CD4-positive, alpha-beta T cell treated with Interleukin-4 for 4 hours (primary cell): ENCODE measurements at places on chromosomes 12 and 14.
A peak's percentile ranks its signal among the peaks of the same experiment; 100 is the strongest.

DNA sequence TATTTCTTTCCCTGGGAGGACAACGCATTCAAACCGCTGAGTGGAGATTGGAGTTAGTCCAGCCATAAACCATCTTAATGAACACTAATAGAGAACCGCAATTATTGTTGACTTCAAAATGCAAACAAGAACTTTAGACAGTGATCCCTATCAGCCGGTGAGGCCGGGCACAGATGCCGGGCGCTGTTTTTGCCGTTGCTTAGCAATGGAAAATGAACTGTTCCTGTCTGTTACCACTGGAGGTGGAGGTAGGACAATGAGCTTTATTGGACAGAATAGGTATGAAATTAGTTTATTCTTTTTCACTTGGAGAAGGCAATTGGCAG is 216.8 kb downstream of the TTC8 start:
- no peak for DNase-seq

DNA sequence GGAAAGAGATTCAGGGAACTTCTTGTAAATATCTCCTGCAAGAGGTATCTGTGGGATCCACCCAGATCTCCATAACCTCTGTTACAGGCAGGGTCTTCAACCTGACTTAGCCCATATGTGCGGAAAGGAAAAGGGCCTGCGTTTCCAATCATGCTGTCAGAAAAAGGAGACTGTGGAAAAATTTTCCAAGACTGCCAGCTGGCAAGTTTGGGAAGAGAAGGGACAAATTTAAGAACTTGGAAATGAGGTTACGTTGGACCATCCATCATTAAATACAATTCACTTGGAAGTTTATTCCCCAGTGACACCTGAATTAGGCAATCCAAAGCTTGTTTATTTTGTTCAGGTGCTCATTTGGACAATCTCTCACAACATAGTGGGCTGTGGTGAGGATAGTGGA is 13.9 kb downstream of the PTHLH start:
- no peak for DNase-seq

GRCh38 chr12:6967651-6968100 is 2.8 kb downstream of the PHB2 start:
- no peak for DNase-seq

GRCh38 chr12:12138203-12139154 is 67.7 kb downstream of the BCL2L14 start:
- no peak for DNase-seq

DNA sequence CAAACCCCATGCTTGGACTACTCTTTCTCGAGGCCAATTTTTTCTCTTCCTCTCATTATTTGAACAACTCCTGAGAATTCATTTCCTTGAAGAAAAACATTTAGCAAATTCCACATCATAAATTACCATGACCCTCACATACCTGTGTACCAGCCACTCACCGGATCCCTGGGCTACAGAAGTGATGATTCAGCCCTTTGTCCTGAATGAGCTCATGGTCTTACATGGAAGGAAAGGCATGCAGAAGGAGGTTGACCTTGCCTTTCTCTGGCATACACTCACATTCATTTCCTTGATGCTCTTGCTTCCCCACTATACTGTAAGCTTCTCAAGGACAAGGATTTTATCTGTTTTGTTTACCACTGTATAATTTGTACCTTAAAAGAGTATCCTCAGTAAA is 191.5 kb downstream of the SLC5A8 start:
- DNase-seq, result no peak

DNA sequence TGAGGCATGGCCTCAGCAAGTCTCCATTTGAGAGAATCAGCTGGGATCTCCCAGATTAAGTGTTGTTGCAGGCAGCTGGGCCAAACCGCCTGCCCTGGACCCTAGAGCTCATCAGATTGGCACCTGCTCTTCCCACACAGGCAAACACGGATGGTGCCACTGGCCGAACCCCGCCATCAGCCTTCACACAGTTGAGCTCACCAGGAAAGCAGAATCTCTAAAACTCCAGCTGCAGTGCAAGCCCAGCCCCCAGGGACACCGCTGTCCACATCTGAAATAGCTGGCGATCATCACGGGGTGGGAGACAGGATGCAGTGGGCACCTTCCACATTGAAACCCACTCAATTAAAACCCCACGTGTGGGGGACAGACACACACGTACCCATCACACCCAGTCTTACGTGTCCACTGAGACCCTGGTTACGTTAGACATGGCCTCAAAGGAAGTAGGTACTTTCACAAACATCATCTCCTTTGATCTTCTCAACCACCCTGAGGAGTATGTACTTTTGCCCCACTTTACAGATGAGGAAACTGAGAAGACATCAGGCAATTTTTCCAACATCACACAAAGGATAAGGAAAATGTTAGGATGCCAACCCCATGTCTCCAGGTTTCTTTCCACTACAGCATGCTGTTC is 88.8 kb downstream of the SINHCAF start:
- DNase-seq, result no peak

DNA sequence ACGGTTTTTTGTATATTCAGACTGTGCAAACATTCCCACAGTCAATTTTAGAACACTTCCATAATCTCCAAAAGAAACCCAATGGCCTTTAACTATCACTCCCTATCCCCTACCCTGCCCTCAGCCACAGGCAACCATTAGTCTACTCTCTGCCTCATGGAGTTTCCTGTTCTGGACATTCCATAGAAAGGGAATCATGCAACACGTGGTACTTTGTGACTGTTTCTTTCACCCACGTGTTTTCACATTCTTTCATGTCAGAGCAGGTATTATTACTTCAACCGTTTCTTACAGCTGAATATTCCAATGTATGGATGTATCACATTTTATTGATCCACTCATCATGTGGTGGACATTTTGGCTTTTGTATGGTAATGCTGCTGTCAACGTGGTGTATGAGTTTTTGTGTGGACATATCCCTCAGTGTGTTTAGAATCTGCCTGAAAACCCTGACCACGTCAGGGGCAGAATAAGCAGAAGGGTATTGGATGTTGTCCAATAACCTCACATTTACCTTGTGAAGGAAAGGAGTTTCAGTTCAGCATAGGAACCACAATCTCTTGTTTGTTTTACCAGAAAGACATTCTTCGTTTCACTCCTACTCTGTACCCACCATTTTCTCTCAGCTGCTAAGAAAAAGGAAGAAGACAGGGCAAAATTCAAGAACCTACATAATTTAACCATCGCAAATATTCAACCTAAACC is 107.5 kb upstream of the DYRK2 start:
- DNase-seq, result no peak

GRCh38 chr14:50308363-50308915 is 3.6 kb downstream of the L2HGDH start:
- no peak for DNase-seq

DNA sequence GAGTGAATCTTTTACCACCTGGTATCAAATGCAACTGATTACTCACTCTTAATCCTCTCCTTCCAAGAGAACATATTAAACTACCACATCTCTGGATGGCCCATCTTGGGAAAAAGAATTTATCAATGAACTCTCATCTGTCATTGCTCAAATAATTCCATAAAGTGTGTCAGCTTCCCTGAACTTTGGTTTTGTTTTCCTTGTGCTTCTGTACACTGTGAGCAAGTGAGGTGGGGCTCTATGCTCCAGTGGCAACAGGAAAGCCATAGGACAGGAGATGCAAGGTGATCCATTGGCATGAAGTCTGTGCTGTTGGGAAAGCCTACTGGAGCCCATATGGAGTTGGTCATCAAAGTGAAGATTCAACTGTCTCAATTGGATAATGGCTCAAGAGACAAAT is 17.4 kb downstream of the OTOGL start:
- DNase-seq, result no peak

DNA sequence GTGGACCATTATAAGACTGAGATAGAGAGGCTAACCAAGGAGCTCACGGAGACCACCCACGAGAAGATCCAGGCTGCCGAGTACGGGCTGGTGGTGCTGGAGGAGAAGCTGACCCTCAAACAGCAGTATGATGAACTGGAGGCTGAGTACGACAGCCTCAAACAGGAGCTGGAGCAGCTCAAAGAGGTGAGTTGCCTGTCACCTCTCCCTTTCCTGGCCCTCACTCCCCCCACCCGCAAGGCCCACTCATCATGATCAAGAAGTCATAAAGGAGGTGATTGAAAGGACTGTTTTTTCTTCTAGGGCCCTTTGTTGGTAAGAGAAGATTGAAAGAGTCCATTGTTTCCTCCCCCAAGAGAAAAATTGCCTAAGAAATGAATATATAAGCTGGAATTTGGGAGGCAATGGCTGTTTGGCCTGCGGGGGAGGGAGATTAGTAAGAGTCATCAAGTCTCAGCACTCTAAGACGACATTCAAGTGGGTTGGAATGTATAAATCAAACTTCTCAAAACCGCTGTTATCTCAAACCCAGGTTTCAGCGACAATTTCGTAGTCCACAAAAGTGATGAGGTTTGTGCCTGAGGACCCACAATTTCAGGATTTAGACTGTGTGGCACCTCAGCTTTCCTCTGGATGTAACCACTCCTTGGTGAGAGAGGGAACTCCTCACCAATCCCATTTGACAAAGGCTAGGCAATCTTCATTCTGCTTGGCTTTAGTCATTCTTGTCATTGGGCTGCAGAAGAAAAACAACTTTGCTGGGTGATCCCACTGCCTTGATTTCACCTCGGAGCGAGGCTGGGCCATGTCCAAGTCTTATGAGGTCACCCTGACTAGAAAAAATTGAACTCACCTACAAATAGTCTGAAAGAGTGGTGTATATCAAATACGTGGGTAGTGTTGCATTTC is 966 bp downstream of the BICD1 start:
- DNase-seq, result peak; percentile 28

- DNase-seq, result no peak
These were observed 254.8 kb downstream of the MSRB3 start for GRCh38 chr12:65533177-65533883.

DNA sequence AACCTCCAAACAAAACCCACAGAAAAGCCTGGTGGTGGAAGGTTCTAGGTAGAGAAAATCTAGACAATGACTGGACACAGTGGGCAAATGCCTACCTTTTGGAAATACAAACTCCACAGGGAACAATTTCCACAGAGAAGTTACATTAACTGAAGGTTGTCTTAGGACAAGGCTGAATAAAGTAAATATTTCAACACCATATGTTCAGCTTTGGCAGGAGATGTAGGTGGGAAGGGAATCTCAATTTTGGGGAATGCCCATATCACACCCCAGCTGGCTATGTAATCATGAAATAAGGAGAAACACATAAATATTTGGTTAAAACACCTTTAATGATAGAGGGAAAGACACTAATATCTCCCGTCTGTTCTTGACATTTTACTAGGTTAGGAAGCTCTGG is 5.4 kb downstream of the SALL2 start:
- DNase-seq, result no peak

DNA sequence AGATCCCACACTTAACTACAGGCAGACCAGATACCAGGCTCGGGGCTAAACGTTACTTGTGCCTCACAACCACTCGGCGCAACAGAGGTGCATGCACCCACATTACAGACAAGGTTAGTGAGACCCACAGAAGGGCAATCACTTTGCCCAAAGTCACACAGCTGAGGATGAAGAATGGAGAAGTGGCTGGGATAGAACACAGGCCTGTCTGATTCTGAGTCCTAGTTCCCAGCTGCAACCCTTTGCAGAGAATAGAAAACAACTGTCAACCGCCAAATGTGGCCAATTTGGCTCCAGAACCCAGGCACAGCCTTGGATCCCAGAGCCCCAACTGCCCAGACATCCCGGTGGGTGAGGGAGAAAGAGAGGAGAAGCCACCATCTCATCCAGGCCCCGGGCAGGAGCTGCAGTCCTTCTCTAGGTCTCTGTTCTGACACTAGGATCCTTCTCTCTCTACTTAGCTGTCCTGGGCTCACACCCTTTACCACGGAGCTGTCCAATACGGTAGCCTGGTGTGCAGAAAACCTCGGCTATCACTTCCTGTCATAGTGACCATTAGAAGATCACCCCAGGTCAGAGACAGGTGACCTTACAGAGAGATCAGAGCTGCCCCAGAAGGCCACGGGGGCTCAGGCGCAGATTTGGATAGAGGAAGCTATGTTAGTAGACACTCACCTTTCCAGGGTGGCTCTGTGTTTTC is 59.1 kb downstream of the FAM222A start:
- no peak for DNase-seq

- DNase-seq, result no peak
These were observed 98.6 kb downstream of the CACNA1C start for GRCh38 chr12:2151391-2151790.

- no peak for DNase-seq
These were observed 26.0 kb downstream of the GPR65 start for GRCh38 chr14:88030892-88031291.

GRCh38 chr12:63036216-63036973 is 101.4 kb upstream of the PPM1H start:
- DNase-seq, result no peak

- no peak for DNase-seq
These were observed 299.3 kb upstream of the RTL1 start for GRCh38 chr14:101202627-101203404.

DNA sequence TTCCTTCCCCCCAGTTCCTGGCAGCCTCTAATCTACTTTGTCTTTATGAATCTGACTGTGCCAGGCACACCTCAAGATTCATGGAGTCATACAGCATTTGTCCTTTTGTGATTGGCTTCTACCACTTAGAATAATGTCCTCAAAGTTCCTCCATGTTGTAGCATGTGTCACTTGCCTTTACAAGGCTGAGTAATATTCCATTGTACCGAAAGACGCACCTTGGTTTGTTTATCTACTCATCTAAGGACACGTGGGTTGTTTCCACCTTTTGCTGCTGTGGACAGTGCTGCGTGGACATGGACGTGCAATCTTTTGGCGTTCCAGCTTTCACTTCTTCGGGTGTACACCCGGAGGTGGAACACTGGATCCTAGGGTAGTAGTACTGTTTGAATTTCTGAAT is 33.5 kb downstream of the ANAPC7 start:
- no peak for DNase-seq

DNA sequence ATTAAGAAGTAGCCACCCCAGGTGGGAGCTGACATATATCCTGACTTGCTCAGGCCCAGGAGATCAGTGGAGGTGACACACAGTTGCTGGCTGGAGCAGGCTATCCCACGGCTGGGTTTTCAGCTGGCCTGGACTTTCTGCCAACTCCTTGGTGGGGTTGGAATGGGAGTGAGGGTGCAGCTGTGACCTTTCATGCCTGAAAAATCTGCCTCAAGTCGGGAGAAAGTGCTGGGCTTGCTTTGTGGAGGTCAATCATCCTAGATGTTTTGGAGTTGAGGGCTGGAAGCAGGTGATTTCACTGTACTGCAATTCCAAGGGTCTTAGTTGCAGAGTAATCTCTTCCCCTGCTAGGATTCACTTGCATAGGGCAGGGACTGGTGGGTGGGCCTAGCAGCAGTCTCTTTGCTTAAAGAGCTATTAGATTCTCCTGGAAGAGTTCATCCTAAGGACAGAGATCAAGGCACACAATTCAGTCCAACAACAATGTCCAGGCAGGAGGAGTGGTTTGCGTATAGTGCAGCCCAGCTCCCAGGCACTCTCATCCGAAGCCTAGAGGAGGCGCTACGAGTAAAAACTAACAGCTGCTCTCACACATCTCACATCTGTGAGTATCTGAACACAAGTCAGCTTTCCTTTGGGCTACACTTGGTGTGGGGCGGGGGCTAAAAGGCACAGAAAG is 98.1 kb downstream of the GAS2L3 start:
- no peak for DNase-seq

DNA sequence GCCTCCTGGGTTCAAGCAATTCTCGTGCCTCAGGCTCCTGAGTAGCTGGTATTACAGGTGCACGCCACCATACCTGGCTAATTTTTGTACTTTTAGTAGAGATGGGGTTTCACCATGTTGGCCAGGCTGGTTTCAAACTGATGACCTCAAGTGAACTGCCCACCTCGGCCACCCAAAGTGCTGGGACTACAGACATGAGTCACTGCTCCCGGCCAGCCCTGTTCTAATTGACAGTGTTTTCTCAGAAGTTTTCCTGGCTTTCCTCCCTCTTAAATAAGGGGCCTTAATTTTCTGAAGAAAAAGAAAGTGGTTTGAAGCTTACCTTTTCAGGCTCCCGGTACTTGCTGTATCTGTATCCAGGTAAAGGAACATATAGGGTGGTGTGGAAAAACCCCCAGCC is 1.7 kb downstream of the HAL start:
- DNase-seq, result no peak
